T-helper 22 cell (primary cell): ENCODE measurements at places on chromosomes 1 and 21.

GRCh38 chr1:162020150-162020549 lies 3.5 kb downstream of the OLFML2B start:
- DNase-seq, result no peak

GRCh38 chr1:240210026-240210425 lies 118.3 kb downstream of the FMN2 start:
- DNase-seq, result no peak

DNA sequence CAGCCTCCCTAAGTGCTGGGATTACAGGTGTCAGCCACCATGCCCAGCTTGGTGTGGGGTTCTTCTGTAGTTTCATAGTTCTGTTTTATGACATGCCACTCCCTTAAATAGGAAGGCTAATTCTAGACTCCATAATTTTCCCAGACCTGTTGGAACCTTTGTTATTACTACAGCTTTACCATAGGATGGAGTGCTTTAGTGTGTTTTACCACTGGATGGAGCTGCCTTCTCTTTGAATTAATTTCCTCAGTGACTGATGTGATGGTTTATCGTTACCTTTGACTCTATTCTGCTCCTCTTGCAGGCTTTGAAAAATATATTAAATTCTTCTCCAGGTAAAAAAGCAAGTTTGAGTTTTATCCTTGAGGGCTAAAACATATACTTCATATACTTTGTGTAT lies 84.6 kb upstream of the NEK7 start:
- DNase-seq, result no peak

- DNase-seq, result no peak
These were observed 28.4 kb upstream of the LHX4 start for GRCh38 chr1:180201451-180202200.

DNA sequence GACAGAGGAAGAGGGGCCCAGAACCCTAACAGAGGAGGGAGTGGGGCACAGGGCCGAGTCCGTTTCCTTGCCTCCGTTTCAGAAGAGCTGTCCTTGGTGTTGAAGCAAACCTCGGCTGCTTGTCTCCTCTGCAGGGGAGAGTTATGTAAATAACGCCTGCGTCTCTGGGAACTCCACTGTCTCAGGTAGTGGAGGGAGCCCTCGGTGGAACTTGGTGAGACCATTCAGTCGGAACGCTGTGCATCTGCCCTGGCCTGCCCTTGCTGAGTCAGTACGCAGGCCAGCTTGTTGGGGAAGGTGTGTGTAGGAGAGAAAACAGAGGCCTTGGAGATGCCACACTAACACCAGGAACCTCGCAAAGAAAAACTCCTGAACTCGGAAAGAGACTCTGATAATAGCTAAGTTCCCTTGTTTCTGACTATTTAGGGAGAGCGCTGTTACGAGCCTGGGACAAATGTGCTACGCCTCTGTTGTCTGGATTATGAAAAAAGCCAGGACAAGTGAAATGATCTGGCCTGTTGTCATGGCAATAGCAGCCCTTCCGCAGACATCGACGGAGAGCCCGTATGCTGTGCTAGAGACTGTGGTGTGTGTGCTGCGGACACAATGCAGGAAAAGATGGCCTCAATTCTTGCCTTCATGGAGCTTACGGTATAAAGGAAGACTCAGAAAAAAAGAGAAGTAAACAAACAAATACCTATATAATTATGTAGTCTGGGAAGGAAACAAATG lies 94.6 kb upstream of the AKT3 start:
- no peak for DNase-seq

- DNase-seq, result no peak
These were observed 47.7 kb downstream of the ETS2 start for GRCh38 chr21:38853421-38853919.

GRCh38 chr1:227947676-227948492 lies at the start of gene WNT9A:
TSS of gene WNT9A (minus strand) at chr1:227947932. CDS start at chr1:227947887, 45 bp downstream.
- no peak for DNase-seq

DNA sequence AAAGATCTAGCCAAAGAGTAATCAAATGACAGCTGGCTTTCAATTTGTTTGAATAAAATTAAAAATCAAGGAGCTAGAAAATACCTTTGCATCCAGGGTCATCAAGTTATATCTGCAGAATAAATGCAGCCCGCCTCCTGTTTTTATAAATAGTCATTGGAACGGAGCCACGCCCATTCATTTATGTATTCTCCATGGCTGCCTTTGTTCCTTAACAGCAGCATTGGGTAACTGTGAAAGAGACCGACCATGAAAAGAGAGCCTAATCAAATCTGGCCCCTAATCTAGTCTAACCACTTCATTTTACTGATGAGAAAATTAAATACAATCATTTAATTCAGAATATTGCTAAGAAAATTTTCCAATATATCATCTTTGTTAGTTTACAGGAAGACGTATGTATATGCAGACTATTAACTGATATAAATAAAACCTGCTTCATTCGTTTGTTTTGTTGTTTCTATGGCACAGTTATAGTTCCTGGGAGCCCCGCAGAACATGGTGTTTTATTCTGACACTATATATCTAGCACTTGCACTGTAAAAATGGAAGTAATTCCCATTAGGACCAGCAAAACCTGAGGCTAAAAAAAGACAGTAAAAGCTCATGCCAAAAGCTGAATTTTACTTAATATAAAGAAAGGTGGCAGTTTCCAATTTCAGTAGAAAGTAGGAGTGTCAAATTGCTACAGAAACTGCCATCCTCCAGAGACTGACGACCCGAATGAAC lies 111.8 kb upstream of the PALMD start:
- no peak for DNase-seq

DNA sequence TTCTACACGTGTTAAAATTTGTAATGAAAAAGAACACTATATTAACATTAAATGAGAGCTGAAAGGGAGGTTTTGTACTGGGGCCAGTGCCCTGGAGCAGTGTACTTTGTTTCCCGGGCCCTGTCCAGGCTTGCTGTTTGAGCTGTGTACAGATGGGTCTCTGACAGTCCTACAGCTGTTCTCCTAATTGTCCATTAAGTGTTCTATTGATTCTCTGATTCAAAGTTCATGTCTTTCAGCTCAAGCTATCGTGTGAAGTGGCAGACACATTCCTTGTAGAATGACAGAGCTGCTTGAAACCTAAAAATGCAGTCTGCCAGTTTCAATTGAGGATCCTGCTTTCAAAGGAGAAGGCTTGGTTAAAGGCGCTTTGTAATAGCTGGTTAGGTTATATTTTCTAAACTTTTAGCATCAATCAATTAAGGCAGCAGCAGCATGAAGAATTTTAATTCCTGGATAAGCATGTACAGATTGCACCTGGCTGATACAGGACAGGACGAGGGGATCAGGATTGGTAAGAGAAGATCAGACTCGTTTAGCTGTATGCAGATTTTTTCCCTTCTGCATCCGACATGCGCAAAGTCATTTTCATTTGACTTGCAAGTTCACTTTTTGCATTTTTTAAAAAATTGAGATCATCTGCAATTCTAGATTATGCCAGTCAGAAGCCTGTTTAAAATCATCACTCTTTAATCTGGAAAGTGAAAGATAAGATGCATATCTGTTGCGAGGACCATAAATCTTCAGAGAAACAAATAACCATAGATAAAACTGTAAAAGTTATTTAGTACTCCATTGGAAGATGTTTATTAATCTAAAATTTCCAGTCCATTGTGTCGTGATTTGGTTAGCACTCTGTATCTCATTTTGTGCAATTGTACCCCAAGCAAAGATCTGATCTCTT lies 98.5 kb downstream of the ATG4C start:
- DNase-seq, result no peak

GRCh38 chr21:17548262-17548661 lies 35.4 kb downstream of the CXADR start:
- no peak for DNase-seq

DNA sequence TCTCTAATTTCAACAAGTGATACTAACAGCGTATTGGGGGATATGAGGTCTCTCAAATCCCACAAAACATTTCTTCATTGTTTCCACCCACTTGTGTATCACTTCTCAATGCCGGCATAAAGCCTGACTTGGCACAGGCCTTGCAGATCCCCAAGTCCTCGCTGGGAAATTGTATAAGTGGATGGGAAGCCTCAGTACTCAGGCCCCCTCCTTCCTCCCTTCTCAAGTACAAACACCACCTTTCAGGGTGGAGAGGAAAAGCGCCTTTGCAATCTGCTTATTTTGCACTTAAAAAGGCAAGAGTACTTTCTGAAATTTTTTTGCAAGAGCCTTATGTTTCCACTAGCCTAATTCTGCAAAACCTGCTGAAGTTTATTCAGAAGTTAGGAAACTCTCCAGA lies 25.8 kb upstream of the KLHDC8A start:
- no peak for DNase-seq

- DNase-seq, result no peak
These were observed 178.2 kb downstream of the DSCAM start for GRCh38 chr21:40668555-40669275.

- no peak for DNase-seq
These were observed 77.0 kb downstream of the ZZZ3 start for GRCh38 chr1:77605246-77606026.

DNA sequence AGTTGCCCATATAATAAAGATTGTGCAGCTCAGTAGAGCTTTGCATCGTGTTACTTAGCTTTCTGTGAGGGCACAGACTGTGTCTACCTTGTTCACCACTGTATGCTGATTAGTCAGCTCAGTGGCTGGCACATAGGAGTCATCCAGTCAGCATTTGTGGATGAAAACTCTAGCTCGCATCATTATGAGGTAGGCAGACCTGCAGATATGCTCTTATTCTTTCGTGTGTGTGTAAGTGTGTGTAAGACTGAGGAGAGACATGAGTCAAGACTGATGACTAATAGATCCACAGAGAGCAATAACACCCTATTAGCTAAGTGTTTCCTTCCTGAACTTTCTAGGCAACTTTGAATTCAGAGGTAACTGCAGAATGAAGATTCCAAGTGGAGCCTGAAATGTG lies 17.1 kb downstream of the TTF2 start:
- no peak for DNase-seq

- no peak for DNase-seq
These were observed 150.1 kb downstream of the HIVEP3 start for GRCh38 chr1:41768583-41768982.

GRCh38 chr1:23434260-23434775 lies 9.8 kb upstream of the TCEA3 start:
- DNase-seq, result no peak

DNA sequence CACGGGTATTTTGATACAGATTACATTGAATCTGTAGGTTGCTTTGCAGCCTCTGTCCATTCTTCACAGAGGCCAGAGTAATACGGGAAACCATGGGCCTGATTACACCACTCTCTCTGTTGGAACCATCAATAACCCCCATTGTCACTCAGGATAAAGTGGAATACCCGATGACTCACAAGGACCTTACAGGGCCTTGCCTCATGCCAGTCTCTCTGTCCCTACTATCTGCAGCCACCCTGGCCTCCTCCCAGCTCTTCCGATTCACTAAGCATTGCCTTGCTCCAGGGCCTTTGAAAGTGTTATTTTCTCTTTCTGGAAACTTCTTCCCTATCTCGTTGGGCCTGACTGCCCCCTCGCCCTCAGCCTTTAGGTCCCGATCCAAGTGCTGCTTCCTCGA lies 61.7 kb downstream of the HMGB4 start:
- no peak for DNase-seq

- DNase-seq, result no peak
These were observed 482.4 kb downstream of the PCP4 start for GRCh38 chr21:40349591-40349990.

DNA sequence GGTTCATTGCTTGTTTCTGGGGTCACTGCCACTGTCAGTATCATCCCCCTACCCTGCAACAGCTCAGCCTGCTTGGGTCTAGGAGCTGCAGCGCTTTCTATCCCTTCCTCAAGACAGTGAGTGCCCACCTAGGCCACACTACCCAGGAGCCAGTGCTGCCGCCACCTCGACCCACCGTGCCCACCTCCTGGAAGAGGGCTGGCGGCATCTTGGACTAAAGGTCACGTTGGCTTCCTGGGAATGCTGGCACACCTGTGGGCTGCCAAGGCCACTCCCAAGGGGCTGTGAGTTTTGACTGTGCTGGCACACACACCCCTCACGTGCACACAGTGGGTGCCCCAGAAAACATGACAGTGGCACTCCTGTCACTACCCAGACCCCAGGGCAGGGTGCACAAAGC lies 22.1 kb downstream of the CRYAA start:
- no peak for DNase-seq
